ENCODE measurements at places on chromosomes 12 and 14.

GRCh38 chr14:66600416-66600815, 92.5 kb downstream of the GPHN start:
- no peak for DNase-seq

DNA sequence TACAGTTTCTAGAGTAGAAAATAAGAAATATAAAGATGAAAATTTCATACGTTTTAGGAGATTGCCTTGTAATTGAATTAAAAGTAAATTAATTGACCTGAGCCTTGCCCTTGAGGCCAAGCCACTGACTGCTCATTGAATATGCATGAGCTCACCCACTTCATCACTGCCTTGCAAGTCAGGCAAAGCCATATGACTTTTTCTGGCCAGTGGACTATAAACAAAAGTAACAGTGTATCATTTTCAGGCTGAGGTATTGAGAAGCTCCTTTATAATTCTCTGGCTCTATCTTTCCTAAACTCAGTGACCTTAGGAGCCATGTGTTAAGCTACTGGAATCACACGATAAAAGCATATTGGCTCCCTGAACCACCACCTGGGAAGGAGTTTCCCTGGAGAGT, 369.3 kb downstream of the NUAK1 start:
- peak; percentile 66 for DNase-seq

GRCh38 chr12:126343321-126343720, 1278.1 kb downstream of the AACS start:
- no peak for DNase-seq

GRCh38 chr12:39327510-39327909, 115.4 kb downstream of the KIF21A start:
- no peak for DNase-seq

GRCh38 chr12:25574761-25575160, 21.7 kb upstream of the LMNTD1 start:
- DNase-seq, result no peak

DNA sequence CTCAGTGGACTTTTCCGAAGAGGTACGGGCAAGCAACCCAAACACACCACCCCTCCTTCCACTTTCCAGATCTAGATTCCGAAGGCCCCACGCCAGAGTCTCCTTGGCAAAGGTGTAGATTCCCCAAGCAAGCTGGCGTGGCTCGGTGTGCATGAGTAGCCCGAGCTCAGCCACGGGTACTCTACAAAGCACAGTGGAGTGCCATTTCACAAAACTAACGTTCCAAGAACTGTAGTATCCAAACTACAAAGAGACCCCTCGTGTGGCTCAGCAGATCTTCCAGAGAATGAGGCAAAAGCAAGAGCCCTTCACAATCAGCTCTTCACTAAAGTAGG, 72.1 kb downstream of the FOXN3 start:
- DNase-seq, result no peak

GRCh38 chr12:94491489-94491888, 31.8 kb upstream of the CEP83 start:
- no peak for DNase-seq

DNA sequence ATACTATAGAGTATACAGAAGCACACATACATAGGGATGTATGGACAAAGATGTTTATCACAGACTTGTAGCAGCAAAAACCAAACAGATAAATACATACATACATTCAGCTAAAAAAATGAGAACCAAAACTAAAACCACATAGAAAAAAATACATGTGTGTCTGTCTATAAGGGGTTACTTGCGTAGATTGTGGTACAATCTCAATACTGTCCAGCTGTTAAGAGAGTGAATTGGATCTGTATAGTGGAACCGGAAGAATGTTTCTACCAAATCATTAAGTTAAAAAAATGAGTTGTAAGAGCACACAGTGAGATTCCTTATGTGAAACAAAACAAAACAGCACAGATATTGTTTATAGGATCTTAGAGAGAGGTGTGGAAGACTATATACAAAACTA, 44.2 kb upstream of the DCD start:
- DNase-seq, result no peak

DNA sequence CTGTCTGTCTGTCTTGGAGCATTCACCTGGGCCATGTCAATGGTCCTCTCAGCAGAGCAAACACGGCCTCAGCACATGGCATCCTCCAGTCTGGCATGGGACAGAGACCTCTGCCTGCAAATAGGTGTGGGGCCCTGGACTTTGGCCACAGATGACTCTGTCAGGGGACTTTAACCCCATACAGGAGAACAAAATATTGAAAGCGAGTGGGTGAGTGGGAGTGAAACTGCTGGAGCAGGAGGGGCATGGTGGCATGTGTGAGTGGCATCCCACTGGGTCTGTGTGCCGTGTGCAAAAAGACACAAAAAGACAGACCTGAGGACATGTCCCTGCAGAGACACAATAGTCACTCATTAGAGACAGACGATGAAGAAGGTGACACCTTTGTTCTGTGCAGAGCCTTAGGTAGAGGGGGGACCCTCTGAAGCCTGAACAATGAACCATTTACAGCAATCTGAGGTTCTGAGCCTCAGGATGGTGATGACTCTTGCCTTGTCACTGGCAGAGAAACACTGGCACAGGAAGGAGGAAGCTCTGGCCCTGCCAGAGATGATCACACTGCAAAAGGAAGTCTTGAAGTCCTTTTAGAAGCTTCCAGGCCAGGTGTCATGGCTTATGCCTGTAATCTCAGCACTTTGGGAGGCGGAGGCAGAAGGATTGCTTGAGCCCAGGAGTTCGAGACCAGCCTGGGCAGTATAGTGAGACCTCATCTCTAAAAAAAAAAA, 7.5 kb downstream of the LAG3 start:
- DNase-seq, result no peak

GRCh38 chr12:3604748-3605586, 114.0 kb downstream of the PRMT8 start:
- DNase-seq, result peak; percentile 74

- no peak for DNase-seq
Measured at GRCh38 chr12:61385771-61386170, 874.4 kb upstream of the USP15 start.

- DNase-seq, result no peak
Measured at GRCh38 chr12:49818241-49818895, 9.8 kb downstream of the NCKAP5L start.

DNA sequence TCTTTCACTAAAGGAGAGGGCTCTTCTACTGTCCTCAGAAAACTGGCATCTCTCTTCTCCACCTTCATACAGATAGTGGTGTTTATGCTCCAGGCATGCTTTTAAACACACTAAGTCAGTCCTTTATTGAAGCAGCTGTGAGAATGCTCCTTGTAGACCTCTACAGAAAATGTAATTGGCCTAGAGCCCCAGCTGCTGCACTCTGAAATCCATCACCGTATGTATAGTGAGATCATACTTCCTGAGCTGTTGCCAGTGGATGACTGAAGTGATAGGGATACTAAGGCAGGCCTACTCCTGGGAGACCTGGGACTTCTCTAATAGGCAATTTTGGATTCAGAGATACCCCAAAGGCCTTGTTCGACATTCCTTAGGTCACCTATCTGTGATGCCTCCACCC, 535.4 kb downstream of the RPS29 start:
- no peak for DNase-seq

DNA sequence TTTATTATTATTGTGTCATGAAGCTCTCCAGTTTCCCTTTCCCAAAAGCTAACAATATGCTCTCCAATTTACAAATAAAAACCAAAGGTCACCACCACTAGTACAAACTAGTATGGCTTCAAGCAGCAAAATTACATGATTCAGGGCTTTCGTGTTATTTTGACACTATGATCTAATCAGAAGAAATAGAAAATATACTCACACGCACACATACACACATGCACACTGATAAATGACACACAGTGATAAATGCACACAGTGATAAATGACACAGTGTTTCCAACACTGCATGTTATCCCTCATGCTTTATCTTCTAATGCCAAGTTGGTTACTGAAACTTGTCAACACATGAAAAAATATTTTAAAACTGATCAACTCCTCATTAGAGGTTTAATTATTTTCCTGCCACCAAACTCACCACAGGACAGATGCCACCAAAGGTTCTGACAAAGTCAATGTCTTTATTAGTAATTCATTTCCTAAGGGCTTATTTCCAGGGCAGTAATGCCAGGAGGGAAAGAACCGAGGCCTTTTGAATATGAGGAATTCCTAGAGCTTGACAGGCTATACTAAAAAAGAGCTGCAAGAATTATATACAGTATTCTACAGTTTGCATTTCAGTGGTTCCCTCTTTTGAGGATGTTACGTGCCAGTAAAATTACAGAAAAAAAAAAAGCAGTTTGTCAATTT, 82.4 kb downstream of the PPP2R5E start:
- no peak for DNase-seq

GRCh38 chr14:60753264-60754119, 18.9 kb downstream of the MNAT1 start:
- DNase-seq, result no peak

DNA sequence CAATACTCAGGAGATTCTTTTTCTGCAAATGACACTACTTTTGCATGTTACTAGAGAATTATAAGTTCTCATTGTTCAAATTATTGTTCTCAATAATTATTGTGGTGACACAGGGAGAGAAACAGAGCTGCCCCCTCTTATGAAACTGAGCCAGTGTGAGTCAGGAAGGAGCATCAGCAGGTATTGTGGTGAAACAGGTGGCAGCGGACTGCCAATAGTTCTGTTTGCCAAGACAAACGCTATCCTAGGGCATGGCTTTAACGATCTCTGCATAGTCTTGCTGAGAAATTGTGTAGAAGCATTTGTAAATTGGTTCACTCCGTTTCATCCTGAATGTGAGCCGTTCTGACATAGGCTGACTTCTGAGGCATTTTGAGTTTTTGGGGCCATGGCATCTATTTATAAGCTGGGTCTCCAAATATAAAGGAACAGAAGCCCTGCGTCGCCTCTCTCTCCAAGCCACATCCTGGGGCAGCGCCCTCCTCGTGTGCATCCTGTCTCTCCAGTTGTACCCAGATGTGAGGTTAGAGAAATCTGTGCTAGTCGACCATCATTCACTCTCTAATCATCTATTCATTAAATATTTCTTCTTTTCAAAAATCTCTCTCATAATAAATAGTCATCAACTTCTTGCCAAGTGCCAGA, 15.8 kb upstream of the PPP4R4 start:
- DNase-seq, result no peak

DNA sequence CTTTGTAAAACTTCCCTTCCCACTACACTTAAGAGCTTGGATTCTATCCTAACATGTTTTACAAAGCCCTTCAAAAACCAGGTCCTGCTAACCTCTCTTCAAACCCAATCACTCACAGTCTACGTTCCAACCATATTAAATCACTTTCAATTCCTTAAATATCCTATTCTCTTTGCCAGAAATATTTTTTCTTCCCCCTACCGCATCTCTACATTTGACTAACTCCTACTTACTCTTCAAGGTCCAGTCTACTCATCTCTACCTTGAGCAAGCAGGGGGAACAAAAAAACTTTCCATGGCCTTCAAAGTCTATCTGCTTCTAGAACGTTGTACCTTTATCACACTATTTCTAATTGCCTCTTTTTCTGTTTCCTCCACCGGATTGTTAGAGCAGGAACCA, 6.1 kb downstream of the ERGIC2 start:
- no peak for DNase-seq

- DNase-seq, result no peak
Measured at GRCh38 chr14:72609205-72609916, 284.5 kb downstream of the DPF3 start.

DNA sequence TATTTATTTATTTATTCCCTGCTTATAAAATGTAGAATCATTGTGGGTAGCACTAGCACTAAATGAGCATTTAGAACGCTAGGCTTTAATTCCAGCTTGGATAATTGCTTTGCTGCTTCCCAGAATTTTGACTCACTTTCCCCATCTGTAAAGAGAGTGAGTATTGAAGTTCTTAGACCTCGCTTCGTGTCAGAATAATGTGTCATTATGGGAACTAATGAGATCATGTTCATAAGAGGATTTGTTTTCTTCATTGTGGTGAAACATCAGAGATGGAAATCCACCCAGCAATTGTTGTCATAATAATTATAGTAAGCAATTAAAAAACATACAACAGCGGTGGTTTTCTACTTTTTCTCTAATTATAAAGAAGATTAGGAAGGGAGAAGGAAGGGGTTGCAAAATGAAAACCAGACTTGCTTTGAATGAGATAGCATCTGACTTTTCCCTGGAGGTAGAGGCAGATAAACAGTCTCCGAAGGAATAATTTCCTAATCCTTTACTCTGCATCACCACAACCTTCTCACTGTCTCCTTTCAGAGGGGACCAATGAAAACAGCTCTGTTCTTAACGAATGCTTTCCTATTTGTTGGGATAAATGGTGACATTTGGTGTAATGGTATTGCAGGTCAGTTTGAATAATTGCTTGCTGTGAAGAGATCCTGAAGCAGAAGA, 86.8 kb upstream of the ARHGAP5 start:
- no peak for DNase-seq

DNA sequence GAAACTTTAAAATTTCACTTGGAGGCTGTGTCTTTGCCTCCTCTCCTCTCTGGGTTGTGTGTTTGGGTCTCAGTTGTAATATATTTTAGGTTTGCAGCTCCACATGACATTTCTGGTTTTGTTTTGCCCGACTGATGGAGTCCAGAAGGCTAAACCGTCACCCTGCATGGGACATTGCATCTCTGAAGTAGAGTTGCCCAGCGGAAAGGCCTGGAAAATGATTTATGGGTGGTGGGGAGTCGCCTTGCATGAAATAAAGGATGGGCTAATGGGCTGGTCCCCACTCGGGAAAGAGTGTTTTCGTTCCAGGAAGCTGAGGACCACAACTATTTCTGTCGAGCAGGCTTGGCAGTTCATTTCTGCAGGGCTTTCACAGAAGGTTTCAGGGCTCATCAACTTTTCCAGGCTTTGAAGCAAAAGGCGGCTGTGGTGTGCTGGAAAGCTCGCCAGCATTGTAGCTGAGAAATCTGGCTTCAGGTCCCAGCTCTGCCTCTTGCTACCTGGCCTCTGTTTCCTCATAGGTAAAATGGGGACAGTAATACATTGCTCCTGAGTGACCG, 74.8 kb upstream of the GSC start:
- no peak for DNase-seq

DNA sequence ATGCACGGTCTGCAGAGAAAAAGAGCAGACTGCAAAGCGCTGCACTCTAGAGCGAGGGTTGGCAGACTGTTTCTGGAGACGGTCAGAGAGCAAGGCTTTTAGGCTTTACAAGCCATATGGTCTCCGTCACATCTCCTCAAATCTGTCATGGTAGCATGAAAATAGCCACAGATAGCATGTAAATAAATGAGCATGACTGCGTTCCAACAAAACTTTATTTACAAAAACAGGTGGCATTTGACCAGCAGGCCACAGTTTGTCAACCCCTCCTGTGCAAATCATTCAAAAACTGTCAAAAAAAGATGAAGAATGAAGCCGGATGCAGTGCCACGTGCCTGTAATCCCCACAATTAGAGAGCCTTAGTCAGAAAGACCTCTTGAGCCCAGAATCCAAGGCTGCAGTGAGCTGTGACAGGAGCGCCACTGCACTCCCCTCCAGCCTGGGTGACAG, 18.9 kb downstream of the SYNE3 start:
- DNase-seq, result no peak

DNA sequence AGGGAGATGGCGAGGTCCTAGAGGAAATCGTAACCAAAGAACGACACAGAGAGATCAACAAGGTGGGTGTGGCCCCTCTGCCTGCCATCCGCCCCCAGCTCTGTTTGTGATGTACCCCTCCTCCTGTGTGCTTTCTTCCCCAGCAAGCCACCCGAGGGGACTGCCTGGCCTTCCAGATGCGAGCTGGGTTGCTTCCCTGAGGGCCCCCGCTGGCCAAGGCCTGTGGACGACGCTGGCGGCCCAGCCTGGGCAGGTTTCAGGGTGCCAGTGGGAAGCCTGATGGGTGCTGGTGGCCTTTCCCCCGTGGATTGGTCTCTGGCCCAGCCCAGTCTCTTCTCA, 2.0 kb downstream of the ARL6IP4 start:
- no peak for DNase-seq

All from testis (tissue), 5 donors.